ENCODE measurements at places on chromosomes 4 and X.

DNA sequence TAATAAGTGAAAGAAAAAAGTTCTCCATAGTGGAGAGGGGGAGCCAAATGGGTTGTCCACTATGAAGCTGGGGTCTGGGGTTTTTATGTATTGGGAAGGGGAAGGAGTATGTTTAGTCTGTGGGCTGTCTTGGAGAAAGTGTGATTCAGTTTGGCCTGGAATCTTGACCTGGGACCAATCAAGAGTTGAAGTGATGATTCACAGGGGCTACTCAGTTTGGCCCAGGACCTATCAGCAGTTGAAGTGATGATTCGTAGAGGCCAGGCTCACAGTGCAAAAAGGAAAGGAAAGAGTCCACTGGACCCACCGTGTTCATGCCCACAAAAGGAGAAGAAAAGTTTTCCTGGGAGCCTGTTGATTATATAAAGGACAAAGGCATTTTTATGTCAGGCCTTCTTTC, 47.3 kb upstream of the RAB9B start:
- no peak for DNase-seq

GRCh38 chr4:87848622-87849351, 16.0 kb downstream of the MEPE start:
- DNase-seq: peak; percentile 12

GRCh38 chr4:123104310-123105025, 182.1 kb upstream of the NUDT6 start:
- DNase-seq: no peak

GRCh38 chr4:84966382-84967242, at the start of gene WDFY3:
TSS of gene WDFY3 (minus strand) at chr4:84966690. CDS start at chr4:84860591, 106,099 bp downstream.
- DNase-seq: no peak

GRCh38 chr4:99574530-99575324, at the start of gene MTTP:
TSS of gene MTTP (plus strand) at chr4:99574824. CDS start at chr4:99574910, 86 bp downstream.
- DNase-seq: no peak

GRCh38 chr4:25783943-25784342, 78.8 kb downstream of the SEL1L3 start:
- DNase-seq: no peak

DNA sequence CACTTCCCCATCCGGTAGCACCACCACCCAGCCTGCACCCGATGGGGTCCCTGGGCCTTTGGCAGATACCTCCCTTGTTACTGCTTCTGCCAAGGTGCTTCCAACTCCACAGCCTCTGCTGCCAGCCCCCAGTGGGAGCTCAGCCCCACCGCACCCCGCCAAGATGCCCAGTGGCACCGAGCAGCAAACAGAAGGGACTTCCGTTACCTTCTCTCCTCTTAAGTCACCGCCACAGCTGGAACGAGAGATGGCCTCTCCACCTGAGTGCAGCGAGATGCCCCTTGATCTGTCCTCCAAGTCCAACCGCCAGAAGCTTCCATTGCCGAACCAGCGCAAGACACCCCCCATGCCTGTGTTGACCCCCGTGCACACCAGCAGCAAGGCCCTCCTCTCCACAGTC, 31.9 kb downstream of the BCORL1 start:
- no peak for DNase-seq

GRCh38 chrX:120697053-120697452, 67.2 kb upstream of the C1GALT1C1 start:
- peak; percentile 60 for DNase-seq

DNA sequence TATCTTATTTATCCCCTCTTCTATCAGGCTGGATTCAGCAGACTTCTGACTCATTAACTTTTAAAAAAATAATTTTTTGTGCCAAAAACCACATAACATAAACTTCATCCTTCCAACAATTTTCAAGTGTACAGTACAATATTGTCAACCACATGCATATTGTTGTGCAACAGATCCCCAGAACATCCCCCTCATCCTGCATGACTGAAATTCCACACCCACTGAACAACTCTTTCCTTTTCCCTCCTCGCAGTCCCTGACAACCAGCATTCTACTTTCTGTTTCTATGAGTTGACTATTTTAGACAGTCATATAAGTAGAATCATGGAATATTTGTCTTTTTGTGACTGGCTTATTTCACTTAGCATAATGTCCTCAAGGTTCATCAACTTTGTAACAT, 2.2 kb upstream of the MID2 start:
- no peak for DNase-seq

DNA sequence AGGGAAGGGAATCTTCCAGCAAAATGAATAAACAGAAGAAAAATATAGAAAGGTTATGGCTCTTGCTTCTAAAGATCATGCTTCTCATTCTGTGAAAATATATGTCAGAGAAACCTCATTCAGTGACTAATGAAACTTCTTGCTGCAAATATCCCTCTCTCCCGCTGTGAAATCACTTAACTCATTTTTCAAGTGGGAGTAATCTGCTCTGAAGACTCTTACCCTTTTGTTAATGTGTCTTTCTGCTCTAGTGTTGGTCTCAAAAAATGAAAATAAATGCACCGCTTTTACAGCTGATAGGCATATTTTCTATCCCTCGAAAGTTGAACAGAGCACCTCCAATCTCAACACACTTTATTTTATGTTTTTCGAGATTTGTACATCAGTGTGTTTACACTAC, 252.3 kb downstream of the NLGN4X start:
- DNase-seq: no peak

- DNase-seq: no peak
Observed at GRCh38 chr4:177214935-177215334, 94.7 kb upstream of the NEIL3 start.

Data from central memory CD4-positive, alpha-beta T cell (primary cell).